ENCODE measurements at places on chromosomes 7 and 10. TPM values are rescaled to one million over a fixed set of nuclear protein-coding genes. Genes with fewer than 3 reads are reported as not detected.

DNA sequence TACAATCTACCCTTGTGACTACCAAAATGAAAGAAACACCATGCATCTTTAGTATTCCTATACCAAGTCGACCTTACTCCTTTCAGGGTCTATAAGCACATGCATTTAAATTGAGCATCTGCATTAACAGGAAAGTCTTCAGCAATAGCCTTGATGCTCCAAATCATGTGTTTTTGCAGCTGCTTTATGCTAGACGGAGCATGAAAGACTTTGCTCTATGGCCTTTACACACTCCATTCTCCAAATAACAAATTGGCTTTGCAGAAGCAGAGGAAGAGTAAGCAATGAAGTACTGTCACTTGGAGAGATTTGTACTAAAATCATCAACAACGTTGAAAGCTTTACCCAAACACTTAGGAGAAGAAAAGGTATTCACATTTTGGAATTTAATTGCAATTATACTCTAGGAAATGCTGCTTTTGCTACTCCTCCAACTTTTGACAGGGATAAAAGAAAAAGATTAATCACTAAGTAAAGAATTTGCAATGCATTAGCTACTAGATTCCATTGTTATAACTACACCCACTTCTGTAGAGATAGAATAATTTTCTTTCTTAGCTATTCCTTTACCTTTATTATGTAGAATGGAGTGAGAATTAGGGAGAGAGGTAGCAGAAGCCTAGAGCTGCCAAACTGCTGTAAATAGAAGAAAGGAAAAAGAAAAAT is 131.8 kb downstream of the SEMA3E start:
- no peak for DNase-seq

DNA sequence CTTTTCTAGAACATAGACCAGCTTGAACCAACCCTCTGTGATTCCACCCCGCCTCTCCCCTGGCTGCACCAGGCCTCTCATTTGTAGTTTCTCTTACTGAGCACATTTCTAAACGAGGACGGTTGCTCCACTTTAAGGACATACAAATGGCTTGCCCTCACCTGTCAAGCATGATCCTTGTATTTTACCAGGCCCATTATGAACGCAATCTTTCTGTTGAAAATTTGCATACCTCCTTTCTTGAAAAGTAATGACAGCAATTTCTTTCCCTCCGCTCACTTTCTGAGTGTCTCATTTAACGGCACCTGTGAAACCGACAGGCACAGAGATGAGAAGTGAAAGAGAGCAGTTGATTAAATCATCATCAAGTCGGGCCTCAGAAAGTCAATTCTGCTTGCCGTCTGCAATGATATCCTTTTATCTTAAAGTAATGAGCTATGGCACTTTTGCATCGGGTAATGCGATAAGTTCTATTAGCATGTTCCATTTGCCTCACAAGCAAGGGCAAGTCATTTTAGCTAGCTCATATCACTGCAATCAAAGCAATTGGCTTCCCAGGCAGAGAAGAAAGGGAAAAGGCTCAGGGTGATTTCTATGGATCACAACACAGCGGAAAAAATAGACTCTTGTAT is 705.6 kb upstream of the GALNT17 start:
- no peak for DNase-seq

DNA sequence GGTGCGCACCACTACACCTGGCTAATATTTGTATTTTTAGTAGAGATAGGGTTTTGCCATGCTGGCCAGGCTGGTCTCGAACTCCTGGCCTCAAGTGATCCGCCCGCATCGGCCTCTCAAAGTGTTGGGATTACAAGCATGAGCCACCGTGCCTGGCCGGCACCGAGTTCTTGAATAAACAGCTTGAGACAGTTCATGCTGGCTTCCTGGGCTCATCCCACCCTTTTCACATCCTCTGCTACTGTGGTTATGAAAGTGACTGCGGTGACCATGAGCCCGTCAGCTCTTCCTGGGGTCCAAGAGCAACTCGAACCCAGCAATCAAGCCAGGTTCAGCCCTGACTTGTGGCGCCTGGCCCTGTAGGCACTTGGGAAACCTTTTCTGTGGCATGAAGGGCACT is 38.7 kb downstream of the HIP1 start:
- DNase-seq = no peak

- DNase-seq = no peak
Observed at GRCh38 chr7:78073609-78074382, 275.2 kb downstream of the PHTF2 start.

The NUPR2 gene
- total RNA-seq = not detected

- no peak for DNase-seq
Observed at GRCh38 chr10:80917636-80918035, 379.9 kb downstream of the SH2D4B start.

The CLDN12 gene
- total RNA-seq = 6.7 TPM

GRCh38 chr10:34526186-34526585 is 288.9 kb downstream of the PARD3 start:
- no peak for DNase-seq

The NPSR1 gene
- total RNA-seq = not detected

- no peak for DNase-seq
Observed at GRCh38 chr7:110105307-110105706, 985.6 kb upstream of the LRRN3 start.

DNA sequence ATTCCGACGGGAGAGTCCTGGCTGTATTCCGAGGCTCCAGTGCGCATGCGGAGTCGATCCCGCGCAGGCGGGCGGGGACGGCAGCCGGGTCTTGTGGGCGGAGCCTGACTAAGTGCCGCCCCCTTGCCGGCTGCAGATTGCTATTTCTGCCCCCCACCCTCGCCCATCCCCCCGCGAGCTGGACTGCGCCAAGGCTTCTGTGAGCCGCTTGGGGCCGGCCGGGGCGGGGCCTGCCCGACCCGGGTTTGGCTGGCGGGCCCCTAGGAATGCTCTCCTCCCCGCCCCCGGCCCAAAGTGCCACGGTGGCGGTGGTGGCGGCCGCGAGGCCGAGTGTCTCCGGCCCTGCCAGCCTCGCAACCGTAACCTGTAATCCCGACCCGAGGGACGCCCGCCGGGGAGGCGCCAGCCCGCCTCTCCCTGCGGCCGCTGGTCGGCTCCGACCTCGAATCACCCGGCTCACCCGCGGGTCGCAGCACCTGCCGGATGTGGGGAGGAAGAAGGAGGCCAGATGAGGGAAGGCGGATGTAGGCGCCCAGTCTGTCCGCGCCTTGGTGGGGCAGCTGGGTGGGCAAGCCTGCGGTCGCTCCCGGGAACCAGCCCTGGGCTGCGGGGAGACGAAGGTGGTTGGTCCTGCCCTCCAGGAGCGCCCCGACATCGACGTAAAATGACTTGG is 702 bp upstream of the KAZALD1 start:
- peak; percentile 92 for DNase-seq

GRCh38 chr10:127920306-127921074 is 13.6 kb downstream of the PTPRE start:
- no peak for DNase-seq

DNA sequence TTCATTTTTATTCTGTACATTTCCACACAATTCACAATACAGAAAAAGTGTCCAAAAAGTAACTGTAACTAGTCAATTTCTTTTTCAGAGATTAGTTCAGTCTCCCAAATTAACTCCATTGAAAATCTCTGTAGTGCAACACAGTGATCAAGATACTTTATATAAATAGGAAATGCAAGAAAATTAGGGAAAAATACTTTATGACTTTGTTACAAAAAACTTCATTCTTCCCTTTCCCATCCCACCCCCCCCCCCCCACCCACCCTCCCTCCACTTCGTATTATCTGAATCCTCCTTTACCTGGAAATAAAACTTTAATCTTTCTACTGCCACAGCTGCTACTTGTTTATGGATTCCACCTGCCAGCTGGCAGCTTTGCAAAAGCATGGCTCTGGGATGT is 37.5 kb upstream of the PTN start:
- no peak for DNase-seq

- DNase-seq = no peak
Observed at GRCh38 chr7:118243695-118244094, 19.2 kb downstream of the ANKRD7 start.

- DNase-seq = no peak
Observed at GRCh38 chr7:158595068-158595467, 7.4 kb upstream of the PTPRN2 start.

GRCh38 chr7:726854-727103 is 280 bp downstream of the DNAAF5 start:
- DNase-seq = no peak

GRCh38 chr7:140213684-140214074 is 36.9 kb upstream of the KDM7A start:
- DNase-seq = no peak

- no peak for DNase-seq
Observed at GRCh38 chr7:88516429-88516828, 209.7 kb upstream of the STEAP4 start.

The TUBAL3 gene
- total RNA-seq = not detected

The NSUN6 gene
- total RNA-seq = 35.0 TPM

The GDF2 gene
- not detected for total RNA-seq

- peak; percentile 39 for DNase-seq
Observed at GRCh38 chr10:80356563-80356988, at the start of the genes DYDC1 and DYDC2. TSS of gene DYDC1 (minus strand) at chr10:80356755. CDS start at chr10:80352601, 4,154 bp downstream. TSS of gene DYDC2 (plus strand) at chr10:80356781. CDS start at chr10:80362444, 5,663 bp downstream.

DNA sequence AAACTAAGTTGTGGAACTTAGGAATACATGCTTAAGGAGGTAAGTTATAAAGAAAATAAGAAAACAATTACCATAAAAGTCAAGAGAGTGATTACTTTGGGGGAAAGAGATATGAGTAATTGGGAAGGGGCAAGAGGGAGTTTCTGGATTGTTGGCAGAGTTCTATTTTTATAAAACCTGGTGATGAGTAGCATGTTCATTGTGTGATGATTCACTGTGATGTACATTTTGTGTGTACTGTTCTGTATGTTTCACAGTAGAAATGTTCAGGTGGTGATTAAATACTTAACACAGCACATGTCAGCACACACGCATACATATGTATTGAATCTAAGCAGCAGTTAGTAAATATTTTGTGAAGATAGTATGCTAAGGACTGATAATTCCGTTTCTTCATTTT is 9.7 kb upstream of the OIT3 start:
- DNase-seq = no peak

The GSAP gene
- 6.6 TPM for total RNA-seq

The CCDC7 gene
- total RNA-seq = 12.7 TPM

The ZRANB1 gene
- total RNA-seq = 11.2 TPM

The SYT15 gene
- 0.95 TPM for total RNA-seq

DNA sequence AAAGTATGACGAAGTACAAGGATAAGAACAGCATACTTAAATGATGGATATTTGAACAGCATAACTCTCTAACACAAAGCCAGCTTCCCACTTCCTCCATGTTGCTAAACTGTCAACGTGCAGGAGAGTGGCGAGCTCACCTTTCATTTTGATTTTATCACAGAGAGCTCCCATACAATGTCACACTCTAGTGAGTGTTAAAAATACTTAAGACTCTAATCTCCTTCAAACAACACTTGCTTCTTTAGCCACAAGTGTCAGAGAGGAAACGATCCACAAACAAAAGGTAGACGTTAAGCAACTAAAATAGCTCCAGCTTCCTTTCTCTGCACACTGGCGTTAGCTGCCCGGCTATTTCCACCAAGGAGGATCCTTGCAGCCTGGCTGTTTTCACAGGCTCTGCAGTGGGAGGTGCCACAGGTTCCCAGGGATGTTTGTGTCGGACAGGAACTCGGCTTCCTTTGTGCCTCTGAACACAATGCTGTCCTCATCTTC is 194.6 kb downstream of the COBL start:
- DNase-seq = no peak

The CDK14 gene
- not detected for total RNA-seq

The SGCE gene
- 0.90 TPM for total RNA-seq

DNA sequence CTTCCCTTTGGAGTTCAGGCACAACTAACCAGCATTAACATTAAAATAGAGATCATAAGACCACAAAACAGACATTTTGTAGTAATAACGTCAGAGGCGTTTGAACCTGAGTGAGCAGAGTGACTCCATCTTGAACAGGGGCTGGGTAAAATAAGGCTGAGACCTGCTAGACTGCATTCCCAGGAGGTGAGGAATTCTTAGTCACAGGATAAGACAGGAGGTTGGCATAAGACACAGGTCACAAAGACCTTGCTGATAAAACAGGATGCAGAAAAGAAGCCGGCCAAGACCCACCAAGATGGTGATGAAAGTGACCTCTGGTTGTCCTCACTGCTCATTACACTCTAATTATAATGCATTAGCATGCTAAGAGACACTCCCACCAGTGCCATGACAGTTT is 493.2 kb upstream of the AUTS2 start:
- DNase-seq = no peak

All from activated CD4-positive, alpha-beta memory T cell treated with anti-CD3 and anti-CD28 coated beads, Interleukin-2, amount 10 ng/mL, durations not matched to agents 7 days and 5 days (primary cell).